Ovary (tissue), 10 donors: ENCODE measurements at places on chromosomes 13 and 19. TPM values are rescaled to one million over a fixed set of nuclear protein-coding genes. Genes with fewer than 3 reads are reported as not detected.

The GPR4 gene
- polyA plus RNA-seq: 11.9 TPM

GRCh38 chr19:45827459-45828093, 12.5 kb upstream of the RSPH6A start:
- no peak for DNase-seq

GRCh38 chr13:52414963-52415362, 9.0 kb upstream of the THSD1 start:
- no peak for DNase-seq

The RCBTB2 gene
- polyA plus RNA-seq: 19.1 TPM

DNA sequence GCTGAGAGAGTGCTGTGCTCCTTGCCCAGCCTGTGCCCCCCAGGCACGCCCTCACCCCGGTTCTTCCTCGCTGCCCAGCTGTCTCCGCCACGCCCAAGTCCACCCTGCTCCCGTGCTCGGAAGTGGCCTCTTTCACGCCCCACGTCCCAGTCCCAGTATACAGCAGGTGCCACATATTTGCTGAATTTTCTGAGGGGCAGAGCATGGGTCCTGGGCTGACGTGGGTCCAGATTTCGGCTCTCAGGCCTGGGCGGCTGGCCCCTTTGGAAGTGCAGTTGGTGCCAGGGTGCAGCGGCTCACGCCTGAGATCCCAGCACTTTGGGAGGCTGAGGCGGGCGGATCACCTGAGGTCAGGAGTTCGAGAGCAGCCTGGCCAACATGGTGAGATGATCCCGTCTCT, 3.4 kb downstream of the HCN2 start:
- DNase-seq: no peak

GRCh38 chr13:47588676-47589075, 412.4 kb downstream of the SUCLA2 start:
- DNase-seq: no peak
